B cell (primary cell): ENCODE measurements at places on chromosomes 11 and 22. TPM values are rescaled to one million over a fixed set of nuclear protein-coding genes. Genes with fewer than 3 reads are reported as not detected.

GRCh38 chr11:14240221-14240620 lies 118.8 kb downstream of the RRAS2 start:
- H3K27ac ChIP-seq, result no peak overlapping the region

- no peaks in the 10 kb centered on the region for H3K4me1 ChIP-seq
- no peak overlapping the region for H3K27ac ChIP-seq
- H3K4me3 ChIP-seq, result no peak overlapping the region
- no peaks in the 10 kb centered on the region for H3K36me3 ChIP-seq
- H3K27me3 ChIP-seq, result no peaks in the 10 kb centered on the region
Observed at GRCh38 chr22:32830473-32830872, 29.0 kb downstream of the TIMP3 start.

Gene OTOG
- not detected in 2 replicates for total RNA-seq

Gene NEFH
- total RNA-seq, result 0.10 and 0.19 TPM in 2 replicates

Gene LRRC56
- total RNA-seq, result 15.8 and 16.6 TPM in 2 replicates

GRCh38 chr11:126624506-126624905 lies 269.0 kb downstream of the ST3GAL4 start:
- no peaks in the 10 kb centered on the region for H3K36me3 ChIP-seq
- H3K27ac ChIP-seq, result no peak overlapping the region
- H3K4me1 ChIP-seq, result no peaks in the 10 kb centered on the region

Gene NCF4
- 117 and 118 TPM in 2 replicates for total RNA-seq
